ENCODE measurements at places on chromosomes 4 and X. TPM values are rescaled to one million over a fixed set of nuclear protein-coding genes. Genes with fewer than 3 reads are reported as not detected.
A peak's percentile ranks its signal among the peaks of the same experiment; 100 is the strongest.

DNA sequence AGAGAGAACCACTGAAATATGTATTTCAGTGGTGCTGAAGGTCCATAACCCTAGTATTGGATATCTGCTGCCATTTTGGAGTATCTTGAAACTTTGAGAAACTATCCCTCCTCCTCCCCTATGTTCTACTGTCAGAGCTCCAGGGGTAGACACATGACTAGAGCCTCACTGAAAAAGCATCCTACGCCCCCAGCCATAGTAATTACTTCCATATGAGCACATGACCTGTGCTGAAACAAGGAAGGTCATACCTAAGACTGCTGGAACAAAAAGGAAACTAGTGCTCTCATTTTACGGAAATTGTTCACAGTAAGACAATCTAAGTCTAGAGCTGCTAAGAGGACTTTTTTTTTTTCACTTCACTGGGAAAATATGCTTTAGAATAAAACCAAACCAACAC lies 42.0 kb upstream of the MAPK10 start:
- H3K4me3 ChIP-seq = no peak overlapping the region
- H3K27me3 ChIP-seq = no peaks in the 10 kb centered on the region
- H3K4me1 ChIP-seq = no peaks in the 10 kb centered on the region
- DNase-seq = no peak
- H3K36me3 ChIP-seq = no peaks in the 10 kb centered on the region

DNA sequence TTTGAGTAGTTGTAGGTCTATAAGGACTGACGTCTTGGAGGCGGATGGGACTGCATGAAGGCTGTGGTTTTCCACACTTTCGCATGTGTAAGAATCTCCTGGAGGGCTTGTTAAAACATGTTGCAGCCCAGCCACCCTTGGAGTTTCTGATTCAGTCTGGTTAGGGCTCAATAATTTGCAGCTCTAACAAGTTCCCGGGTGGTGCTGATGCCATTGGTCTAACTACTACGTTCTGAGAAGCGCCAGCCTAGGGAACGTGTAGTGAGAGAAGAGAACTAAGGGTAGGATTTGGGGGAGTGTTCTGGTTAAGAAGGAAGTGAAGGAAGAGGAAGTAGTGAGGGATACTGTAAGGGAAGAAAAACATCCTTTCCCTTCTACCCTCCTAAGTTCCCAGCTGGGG lies 138.9 kb downstream of the LARP7 start:
- DNase-seq = no peak
- H3K4me3 ChIP-seq = no peak overlapping the region

The CD38 gene
- total RNA-seq = 11.6 TPM

DNA sequence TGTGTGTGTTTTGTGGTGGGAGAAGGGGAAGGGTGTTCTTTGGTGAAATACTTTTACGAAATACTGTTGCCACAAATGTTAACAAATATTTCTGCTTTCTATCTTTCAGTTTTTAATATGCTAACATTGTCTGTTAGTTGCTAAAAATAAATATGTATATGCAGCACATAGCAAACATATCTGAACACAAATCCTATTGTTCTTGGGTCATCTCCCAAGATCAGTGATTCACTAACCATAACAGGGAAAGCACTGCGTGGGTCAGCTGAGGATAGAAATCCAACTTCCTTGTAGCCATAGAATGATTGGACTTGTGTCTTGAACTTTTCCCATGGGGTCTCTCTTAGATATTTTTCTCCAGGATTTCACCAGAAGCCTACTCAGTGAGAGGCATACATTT lies 250.3 kb upstream of the FAM47A start:
- no peak overlapping the region for H3K27ac ChIP-seq
- H3K27me3 ChIP-seq = no peaks in the 10 kb centered on the region
- no peaks in the 10 kb centered on the region for H3K36me3 ChIP-seq
- H3K4me1 ChIP-seq = no peaks in the 10 kb centered on the region

DNA sequence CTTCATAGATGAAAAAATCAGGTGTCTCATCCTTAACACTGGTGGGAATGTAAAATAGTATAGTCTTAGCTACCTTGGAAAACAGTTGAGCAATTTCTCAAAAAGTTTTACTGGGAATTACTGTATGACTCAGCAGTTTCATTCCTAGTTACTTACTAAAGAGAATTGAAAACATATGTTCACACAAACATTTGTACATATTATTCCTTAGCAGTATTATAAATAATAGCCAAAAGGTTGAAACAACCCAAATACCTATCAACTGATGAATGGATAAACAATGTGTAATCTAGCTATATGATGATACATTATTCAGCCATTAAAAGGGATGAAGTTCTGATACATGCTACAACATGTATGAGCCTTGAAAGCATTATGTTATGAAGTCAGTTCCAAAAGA lies 41.7 kb downstream of the RBM46 start:
- no peak overlapping the region for H3K4me3 ChIP-seq
- peaks cover 6% of the 10 kb centered on the region for H3K27me3 ChIP-seq
- DNase-seq = no peak
- H3K27ac ChIP-seq = no peak overlapping the region
- H3K36me3 ChIP-seq = no peaks in the 10 kb centered on the region

DNA sequence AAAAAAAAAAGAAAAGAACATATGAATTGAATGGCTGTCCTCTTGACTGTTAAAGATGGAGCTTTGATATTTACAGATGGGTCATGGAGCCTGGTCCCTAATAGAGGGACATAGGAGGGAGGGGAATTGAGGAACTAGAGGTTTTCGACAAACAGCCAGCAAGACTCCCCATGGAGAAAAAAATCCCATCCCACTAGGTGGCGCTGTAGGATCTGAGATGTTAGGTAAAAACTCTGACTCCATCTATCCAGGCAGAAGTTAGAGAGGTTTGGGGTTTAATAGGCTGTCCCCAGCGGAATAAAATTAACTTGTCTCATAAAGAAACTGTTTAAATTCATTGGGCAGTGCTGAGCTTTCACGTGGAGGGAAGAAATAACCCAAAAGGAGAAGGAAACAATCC lies 45.9 kb downstream of the HMGB2 start:
- H3K36me3 ChIP-seq = peaks cover 17% of the 10 kb centered on the region
- DNase-seq = peak; percentile 76
- H3K4me3 ChIP-seq = no peak overlapping the region

The SCLT1 gene
- 20.9 TPM for total RNA-seq

GRCh38 chr4:179095585-179096221 lies 1653.5 kb upstream of the AGA start:
- H3K4me1 ChIP-seq = no peaks in the 10 kb centered on the region
- H3K4me3 ChIP-seq = no peak overlapping the region
- no peak for DNase-seq

- H3K36me3 ChIP-seq = no peaks in the 10 kb centered on the region
- H3K27me3 ChIP-seq = no peaks in the 10 kb centered on the region
- H3K4me3 ChIP-seq = no peak overlapping the region
These were observed 926 bp upstream of the MAGIX start for GRCh38 chrX:49161632-49162031.

The FAM47E gene
- total RNA-seq = not detected

The FAM241A gene
- 3.5 TPM for total RNA-seq

The SHROOM2 gene
- not detected for total RNA-seq

GRCh38 chrX:107700317-107700774 lies 72.0 kb downstream of the PRPS1 start:
- no peak overlapping the region for H3K4me3 ChIP-seq
- H3K4me1 ChIP-seq = peaks cover 14% of the 10 kb centered on the region
- H3K36me3 ChIP-seq = no peaks in the 10 kb centered on the region
- H3K27ac ChIP-seq = no peak overlapping the region

The PPP2R2C gene
- not detected for total RNA-seq

DNA sequence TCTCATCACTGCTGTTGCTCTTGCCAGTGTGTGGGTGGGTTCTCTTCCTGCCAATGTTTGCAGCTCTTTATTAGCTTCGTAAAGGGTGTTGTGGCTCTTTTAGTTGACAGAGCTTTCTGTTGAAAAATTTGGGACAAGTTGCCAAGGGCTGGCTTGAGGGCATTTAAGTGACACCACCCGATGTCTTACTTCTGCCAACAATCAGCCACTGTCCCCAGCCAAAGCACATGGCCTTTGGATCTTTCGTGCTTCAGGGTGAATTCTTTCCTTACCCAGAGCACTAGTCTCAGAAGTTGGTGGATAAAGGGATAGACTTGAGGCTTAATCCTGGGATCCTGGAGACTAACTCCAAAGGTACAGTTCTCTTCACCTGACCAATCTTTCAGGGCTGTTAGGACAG lies 113.6 kb downstream of the SOX3 start:
- no peak for DNase-seq
- no peak overlapping the region for H3K4me3 ChIP-seq
- H3K27ac ChIP-seq = no peak overlapping the region
- no peaks in the 10 kb centered on the region for H3K36me3 ChIP-seq

DNA sequence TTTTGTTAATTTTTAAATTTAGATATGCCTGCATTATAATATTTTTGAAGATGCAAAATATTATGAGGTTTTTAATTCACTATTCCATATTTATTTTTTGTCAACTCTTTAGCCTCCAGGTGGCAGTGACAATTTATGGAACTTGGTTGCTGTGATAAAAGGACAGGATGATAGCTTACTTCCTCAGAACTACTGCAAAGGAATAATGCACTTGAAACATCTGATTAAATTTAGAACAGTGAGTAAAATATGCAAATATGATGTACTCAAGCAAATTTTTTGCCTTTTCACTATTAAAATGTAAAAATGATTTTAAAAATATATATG lies 45.1 kb downstream of the SPATA4 start:
- no peaks in the 10 kb centered on the region for H3K27me3 ChIP-seq
- DNase-seq = no peak
- H3K4me1 ChIP-seq = no peaks in the 10 kb centered on the region
- H3K4me3 ChIP-seq = no peak overlapping the region
- no peak overlapping the region for H3K27ac ChIP-seq

- H3K4me3 ChIP-seq = no peak overlapping the region
- no peaks in the 10 kb centered on the region for H3K4me1 ChIP-seq
- no peaks in the 10 kb centered on the region for H3K27me3 ChIP-seq
- no peaks in the 10 kb centered on the region for H3K36me3 ChIP-seq
- DNase-seq = no peak
- no peak overlapping the region for H3K27ac ChIP-seq
These were observed 172.4 kb downstream of the PDGFC start for GRCh38 chr4:156799121-156799589.

GRCh38 chrX:38570396-38570795 lies 9.1 kb downstream of the TSPAN7 start:
- no peaks in the 10 kb centered on the region for H3K4me1 ChIP-seq
- no peak overlapping the region for H3K27ac ChIP-seq
- no peaks in the 10 kb centered on the region for H3K36me3 ChIP-seq
- no peak overlapping the region for H3K4me3 ChIP-seq

GRCh38 chr4:164304101-164304639 lies 449.8 kb upstream of the SMIM31 start:
- H3K27me3 ChIP-seq = no peaks in the 10 kb centered on the region
- H3K4me1 ChIP-seq = no peaks in the 10 kb centered on the region
- no peak overlapping the region for H3K27ac ChIP-seq
- H3K4me3 ChIP-seq = no peak overlapping the region
- no peak for DNase-seq
